Right kidney (tissue), 9 donors: ENCODE measurements at places on chromosomes 2 and 18.

DNA sequence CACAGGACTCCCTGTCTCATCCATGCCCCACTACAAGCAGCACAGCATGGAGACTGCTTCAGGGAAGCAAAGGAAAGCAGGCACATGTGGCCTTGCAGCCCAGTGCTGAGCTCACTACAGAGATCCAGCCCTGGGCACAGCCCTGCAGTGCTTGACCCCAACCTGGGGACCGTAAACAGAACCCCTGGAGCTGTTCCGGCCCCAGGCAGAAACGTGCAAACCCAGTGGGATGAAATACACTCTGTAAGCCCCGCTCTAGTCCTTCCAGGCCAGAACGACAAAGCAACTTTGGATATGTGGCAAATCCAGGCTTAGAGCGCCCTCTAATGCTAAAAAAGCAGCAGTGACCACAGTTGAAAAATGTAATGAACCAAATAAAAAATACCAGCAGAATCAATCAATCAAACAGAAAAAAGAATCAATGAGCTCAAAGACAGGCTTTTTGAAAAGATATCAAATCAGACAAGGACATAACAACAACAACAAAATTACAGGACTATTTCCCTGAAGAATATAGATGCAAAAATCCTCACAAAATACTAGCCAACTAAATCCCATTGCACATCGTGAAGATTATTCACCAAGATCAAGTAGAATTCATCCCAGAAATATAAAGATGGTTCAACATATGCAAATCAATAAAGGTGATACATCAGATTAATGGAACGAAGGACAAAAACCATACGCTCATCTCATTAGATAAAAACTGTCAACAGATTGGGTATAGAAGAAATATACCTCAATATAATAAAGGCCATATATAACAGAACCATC, 45.6 kb downstream of the ZNF519 start:
- peak; percentile 58 for DNase-seq

DNA sequence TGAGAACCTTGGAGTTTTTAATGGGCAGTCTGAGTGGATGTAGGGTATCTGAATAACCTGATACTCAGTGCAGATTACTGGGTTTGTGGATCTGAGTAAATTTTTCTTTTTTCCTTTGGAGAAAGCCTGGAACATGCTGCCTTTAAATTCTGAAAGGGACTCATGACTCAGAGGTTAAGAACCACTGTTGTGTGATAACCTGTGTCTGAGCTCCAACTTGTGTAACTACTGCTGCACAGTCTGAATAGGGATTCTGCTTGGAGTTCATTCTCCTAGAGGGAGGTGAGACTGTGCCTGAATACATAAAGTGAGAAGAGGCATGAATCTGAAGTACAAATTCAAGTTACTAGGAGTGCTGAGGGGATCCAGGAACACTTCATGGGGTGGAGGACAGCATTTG, 36.2 kb downstream of the KDM3A start:
- DNase-seq, result no peak

- DNase-seq, result no peak
Observed at GRCh38 chr2:119629323-119629825, 49.6 kb upstream of the TMEM177 start.

DNA sequence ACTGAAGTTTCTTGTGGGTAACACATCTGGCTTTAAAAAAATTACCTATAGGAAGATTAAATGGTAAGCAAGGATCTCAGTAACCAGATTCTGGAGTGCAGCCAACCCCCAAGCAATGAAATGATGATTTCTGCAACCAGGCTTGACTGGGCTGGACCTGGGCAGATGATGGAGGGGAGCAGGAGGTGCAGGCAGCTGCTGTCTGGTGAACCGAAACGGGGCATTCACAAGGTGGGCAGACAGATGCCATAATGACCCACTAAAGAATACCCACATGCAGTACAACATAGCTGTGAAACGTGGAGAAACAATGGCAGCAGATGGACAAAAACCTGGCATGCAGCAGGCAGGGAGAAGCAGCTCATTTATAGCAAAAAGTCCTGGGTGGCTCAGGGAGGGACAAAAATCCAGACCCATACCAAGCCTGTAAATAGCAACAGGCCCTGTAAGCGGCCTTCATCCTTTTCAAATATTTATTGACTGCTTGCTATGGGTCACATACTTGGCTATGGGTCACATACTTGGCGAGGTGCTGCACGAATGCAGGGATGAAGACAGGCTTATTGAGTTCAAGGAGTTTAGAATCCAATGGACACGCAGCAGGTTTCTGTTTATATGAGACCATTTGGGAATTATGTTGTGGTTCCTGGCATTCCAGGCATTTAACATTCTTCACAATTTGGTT, 244.7 kb downstream of the HRH4 start:
- DNase-seq, result peak; percentile 11

- DNase-seq, result no peak
Observed at GRCh38 chr2:31286961-31287550, 53.1 kb downstream of the EHD3 start.

DNA sequence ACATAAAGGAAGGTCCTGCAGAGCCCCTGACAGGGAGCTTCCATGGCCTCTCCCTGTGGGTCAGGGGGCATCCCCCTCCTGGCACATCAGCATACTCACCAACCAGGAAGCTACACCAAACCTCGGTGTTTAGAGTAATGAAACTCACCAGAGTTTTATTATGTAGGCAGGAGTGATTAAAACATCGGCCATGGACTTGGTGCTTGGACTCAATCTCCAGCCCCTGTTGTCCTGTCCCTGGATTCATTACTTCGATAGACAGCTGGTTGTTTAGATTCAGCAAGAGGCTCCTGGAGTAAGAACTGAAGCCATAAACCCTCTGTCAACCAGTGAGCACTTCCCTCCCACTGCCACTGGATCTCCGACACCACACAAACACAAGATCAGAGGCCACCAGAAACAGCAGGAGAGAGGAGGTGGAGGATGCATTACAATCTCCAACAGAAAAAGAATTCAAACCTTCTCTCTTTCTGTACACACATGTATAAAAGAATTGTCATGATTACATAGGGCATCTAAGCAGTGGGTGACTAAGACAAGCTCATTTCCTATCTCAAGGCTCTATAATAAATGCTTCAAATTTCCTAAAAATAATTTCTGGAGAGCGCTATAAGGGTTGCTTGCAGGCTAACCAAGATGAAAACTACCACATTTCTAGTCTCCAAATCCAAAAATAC, 27.2 kb downstream of the TBC1D8 start:
- DNase-seq, result no peak

GRCh38 chr2:74290466-74291217, 52.6 kb downstream of the SLC4A5 start:
- DNase-seq, result no peak

DNA sequence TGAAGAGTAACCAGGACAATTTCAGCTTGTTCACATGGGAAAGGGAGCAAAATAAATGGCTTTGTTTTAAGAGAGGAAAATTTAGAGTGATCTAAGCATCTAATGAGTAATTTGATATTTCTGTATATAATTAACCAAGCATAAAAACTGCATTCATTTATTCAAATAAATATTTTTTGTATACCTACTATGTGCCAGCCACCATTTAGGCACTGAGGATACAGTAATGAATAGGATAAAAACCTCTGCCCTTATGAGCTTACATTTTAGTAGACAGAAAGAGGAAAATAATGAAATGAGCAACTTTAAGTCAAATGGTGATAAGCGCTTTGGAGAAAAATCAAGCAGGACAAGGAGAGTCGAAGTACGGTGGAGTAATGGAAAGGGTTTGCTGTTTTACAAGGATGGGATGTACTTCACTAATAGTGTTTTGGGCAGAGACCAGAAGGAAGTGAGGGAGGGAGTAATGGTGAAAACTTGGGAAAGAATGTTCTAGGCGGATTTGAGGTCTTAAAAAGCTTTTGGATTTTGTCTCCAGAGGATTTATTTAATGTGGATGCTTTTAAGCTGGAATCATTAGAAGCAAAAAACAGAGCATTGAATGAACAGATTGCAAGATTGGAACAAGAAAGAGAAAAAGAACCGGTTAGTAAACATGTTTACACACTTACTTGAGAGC, 17.4 kb downstream of the NDC80 start:
- no peak for DNase-seq

DNA sequence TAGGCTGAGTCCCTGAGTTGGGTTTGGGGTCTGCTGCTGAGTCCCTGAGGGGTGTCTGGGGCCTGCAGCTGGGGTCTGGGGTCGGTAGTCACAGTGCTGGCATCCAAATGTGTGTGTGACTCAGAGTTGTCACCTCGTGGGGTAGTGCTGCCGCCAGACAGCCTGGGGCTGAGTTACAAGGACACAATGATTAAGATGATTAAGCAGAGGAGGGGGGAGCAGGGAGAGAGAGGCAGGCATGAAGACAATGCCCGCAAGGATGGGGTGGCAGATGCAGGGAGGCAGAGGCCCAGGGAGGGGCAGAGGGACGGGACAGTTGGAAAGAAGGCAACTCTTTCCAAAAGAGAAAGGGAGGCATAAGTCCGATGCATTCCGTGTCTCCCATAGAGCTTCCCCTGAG, 120.2 kb downstream of the CELF4 start:
- DNase-seq, result no peak

DNA sequence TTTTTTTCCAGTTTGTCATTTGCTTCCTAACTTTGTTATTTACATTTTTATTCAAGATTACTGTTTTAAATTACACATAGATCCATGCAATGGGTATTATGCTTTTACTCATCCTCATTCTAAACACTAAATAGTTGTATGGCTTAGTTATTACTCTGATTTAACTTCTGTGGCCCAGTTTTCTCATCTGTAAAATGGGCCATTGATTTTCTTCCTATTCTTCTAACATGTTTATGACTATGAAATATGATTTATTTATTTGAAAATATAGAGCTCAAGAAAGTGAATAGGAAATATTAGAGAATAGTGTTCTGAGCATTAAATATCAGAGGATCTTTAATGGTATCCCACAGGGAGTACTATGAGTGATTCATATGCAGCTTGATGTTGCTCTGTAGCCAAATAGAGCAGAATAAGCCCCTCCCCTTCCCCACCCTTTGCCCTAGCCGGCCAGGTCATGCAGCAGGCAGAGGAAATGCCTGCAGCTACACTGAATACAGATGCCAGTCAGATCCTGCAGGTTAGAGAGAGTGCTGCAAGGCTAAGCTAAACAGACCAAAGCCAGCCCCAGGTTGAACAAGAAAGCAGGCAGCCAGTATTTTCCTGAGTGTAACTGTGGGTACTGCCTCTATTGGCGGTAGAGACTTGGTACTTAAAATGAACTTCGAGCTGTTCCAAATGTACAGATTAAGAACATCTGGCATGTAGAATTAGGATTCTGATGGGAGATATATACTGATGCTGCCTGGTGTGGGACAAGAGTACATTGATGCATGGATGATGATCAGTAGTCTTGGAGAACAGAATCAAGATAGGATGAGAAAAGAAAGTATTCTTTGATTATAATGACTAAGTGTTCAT, 11.7 kb upstream of the ACYP2 start:
- no peak for DNase-seq

- no peak for DNase-seq
Observed at GRCh38 chr2:96118698-96119388, 2.5 kb upstream of the ADRA2B start.

- DNase-seq, result no peak
Observed at GRCh38 chr2:2799151-2799697, 468.1 kb upstream of the MYT1L start.

- no peak for DNase-seq
Observed at GRCh38 chr2:134310107-134311079, 56.5 kb downstream of the MGAT5 start.

DNA sequence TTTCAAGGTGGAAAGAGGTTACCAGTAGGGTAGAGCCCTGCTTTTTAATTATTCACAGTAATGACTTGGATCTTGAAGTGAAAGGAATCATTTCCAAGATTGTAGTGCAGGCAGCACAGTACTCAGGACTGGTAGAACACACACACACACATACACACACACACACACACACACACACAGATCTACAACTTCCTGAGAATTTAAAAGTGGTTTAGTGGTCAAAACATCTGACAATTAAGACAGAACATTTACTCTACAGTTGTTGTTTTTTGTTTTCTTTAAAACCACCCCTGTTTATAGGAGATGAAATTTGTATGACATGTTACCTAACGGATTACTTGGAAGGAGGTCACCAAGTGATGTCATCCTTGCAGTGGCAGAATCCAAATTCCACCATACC, 146.7 kb upstream of the VRK2 start:
- no peak for DNase-seq

GRCh38 chr18:25470062-25470461, 118.1 kb upstream of the ZNF521 start:
- no peak for DNase-seq

DNA sequence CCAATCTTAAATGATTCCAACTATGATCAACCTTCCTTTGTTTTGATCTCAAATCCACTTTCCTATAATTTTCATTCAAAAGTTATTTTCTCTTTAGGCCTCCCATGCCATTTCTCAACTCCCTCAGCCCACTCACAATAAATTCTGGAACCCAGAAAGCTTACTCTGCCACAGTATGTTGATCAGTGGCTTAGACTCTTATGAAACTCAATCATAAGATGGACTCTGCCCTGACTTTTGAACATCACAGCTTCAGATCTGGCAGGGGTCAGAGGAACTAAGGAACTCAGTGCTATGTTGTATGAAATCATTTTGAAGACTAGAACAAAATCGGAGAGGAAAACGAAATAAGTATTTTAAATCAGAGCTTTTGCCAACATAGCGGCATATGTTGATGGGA, 59.8 kb upstream of the LGALSL start:
- no peak for DNase-seq

DNA sequence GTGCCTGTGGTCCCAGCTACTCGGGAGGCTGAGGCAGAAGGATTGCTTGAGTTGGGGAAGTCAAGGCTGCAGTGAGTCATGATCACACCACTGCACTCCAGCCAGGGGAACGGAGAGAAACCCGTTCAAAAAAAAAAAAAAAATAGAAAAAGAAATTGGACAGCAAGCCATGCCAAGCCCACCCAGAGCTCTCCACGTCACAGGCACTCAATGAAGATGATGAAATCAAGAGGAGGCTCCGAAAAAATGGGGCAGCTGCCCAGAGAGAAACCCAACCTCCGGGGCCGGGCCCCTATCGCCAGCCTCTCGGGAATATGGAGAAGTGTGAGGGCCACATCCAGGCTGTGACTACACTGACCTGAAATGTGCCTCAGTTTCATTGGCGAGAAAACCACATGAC, 40.0 kb downstream of the BIN1 start:
- no peak for DNase-seq

- DNase-seq, result no peak
Observed at GRCh38 chr2:129905664-129906081, 73.8 kb upstream of the RAB6C start.

DNA sequence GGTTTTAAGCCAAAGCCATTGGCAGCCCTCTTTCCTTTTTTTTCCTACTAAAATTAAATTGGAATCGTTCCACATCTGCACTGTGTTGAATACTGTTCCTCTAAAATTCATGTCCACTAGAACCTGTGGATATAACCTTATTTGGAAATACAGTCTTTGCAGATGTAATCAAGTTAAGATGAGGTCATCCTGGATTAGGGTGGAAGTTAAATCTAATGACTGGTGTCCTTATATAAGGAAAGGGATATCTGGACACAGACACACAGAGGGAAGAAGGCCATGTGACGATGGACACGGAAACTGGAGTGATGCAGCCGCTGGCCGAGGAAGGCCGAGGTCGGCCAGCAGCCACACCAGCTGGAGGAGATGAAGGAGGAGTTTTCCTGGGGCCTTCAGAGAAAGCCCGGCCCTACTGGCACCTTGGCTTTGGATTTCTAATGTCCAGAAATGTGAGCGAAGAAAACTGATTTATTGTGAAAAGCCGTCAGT, 49.4 kb downstream of the LONRF2 start:
- no peak for DNase-seq
